ENCODE measurements at places on chromosomes 1 and 21. TPM values are rescaled to one million over a fixed set of nuclear protein-coding genes. Genes with fewer than 3 reads are reported as not detected.

Gene OR2AJ1
- not detected for total RNA-seq

Gene FAM72A
- total RNA-seq: not detected

Gene ERICH3
- not detected for total RNA-seq

Gene UBE2Q1
- 10.1 TPM for total RNA-seq

Gene CRYBG2
- 20.8 TPM for total RNA-seq

Gene NHLH1
- total RNA-seq: not detected

Gene RHBDL2
- 18.1 TPM for total RNA-seq

Gene ICOSLG
- total RNA-seq: 3.3 TPM

Gene ADAMTS5
- 8.6 TPM for total RNA-seq
